ENCODE measurements at places on chromosomes 6 and 20.

DNA sequence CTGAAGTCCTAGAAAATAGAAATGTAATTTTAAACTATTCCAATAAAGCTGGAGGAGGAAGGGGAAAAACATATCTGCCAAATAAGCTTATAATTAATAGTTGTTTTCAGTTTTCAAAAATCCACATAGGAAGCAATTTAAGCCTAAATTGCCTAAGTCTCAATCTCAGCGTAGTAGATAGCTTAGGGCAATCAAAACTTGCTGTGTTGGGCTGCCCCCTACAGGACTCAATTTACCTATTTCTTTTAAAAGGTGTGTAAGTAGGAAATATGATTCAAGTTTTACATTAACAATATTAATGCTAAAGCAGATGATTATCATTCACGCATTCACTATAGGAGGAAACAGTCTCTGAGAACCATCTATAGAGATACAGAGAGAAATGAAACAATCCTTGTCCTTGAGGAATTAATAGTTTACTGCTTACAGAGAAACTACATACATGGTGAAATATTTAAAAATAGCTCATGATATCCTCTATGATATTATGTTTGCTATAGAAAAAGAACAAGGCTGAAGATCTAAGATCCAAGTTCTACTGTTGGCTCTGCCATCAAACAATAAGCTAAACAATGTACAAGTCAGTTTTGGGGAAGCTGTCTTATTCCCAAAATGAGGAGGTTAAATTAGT is 102.1 kb downstream of the ATG5 start:
- no peak for DNase-seq

DNA sequence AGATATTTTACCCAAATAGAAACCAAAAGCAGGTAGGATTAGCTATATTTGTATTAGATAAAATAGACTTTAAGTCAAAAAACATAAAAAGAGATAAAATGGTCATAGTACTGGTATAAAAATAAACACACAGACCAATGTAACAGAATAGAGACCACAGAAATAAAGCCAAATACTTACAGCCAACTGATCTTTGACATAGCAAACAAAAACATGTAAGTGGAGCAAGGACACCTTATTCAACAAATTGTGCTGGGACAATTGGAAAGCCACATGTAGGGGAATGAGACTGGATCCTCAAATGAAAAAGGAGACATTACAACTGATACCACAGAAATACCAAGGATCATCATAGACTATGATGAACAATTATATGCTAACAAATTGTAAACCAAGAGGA is 94.5 kb upstream of the SIRPG start:
- DNase-seq, result no peak

- DNase-seq, result no peak
Measured at GRCh38 chr20:33209789-33210188, 7.4 kb upstream of the BPIFA3 start.

DNA sequence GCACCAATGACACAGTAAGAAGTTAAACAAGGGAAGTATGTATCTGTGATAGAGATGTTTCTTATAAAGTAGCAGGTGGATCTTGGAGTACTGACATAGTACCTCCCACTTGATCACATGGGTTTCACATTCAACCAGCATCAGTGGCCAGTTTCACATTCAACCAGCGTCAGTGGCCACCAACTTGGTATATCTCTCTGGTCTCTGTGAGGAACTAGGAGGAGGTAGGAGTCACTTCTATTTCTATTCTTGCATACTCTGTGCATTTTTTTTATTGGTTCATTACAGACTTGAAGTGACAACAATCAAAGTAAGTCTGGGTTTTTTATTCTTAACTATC is 200.3 kb upstream of the SIM1 start:
- DNase-seq, result no peak

DNA sequence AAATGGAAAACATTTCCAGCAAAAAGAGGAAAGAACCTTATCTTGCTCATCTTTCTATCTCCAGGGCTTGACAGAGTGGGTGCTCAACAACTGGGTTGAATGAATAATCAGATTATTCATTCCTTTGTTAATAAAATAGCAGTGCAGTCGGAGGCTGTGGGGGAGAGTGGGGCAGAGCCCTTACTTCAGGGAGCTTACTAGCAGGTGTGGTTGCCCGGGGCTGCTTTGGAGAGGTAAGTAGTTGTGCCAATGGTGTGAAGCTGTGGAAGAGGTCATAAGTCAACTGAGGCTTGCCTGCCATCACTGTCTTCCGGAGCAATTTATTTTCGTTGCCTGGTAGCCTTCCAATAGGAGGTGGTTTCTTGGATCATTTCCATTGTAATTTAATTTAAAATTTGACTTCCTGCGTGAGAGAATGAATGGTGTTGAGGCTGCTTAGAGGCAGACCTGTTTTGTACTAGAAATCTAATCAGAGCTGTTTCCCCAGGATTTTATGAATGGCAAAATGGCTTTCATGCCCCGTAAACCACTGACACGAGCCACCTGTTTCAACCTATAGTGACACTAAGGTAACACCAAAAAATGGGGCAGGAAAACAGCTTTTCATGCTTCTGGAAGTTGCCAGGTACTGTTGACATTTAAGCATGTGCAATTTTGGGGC is 51.4 kb downstream of the ZDHHC14 start:
- no peak for DNase-seq

GRCh38 chr6:107408714-107409113 is 50.6 kb downstream of the PDSS2 start:
- DNase-seq, result no peak

DNA sequence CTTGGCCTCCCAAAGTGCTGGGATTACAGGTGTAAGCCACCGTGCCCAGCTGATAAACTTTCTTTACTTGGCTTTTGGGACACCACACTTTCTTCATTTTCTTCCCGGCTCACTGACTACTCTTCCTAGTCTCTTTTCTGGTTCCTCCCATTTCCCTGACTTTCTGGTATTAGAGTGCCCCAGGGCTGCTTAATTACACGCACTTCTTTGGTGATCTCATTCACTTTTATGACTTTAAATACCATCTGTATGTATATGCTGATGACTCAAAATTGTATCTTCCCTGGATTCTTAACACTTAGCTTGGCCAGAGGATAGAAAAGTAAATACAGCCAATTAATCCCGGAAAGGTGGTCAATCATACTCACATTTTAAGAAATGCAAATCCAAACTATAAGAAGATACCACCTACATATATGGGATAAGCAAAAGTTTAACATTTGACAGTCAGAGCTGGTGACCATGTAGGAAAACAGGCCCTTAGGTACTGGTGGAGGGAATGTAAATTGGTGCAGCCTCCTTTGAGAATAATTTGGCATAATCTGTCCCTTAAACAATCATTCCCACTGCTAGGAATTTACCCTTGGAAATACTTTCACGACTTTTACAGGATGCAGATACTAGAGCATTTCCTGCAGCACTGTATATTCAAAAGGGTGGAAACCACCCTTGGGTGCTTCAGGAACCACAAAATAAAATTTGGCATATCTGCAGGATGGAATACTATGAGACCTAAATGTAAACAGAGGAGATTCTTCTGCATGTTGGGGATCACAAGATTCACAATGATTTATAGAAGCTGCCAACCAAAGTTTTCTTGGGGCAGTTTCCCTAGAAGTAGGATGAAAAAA is 9.4 kb upstream of the NANP start:
- no peak for DNase-seq

DNA sequence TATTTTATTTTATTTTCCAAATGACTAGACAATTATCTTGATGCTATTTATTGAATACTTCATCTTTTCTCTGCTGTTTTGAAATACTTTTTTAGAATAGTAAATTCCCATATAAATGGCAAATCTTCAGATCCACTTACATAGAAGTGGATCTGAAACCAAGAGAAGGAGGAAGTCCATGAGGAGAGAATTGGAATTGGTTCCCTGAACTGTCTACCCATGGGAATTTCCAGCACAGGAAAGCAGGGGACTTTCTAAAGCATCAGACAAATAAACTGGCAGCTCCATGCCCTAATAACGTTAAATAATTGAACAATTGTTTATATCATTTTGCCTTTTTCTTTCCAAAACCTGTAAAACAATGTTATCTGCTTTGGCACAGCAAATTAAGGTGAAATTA is 47.1 kb upstream of the PNRC1 start:
- DNase-seq, result no peak

- no peak for DNase-seq
Measured at GRCh38 chr6:63014290-63014689, 197.0 kb upstream of the FKBP1C start.

DNA sequence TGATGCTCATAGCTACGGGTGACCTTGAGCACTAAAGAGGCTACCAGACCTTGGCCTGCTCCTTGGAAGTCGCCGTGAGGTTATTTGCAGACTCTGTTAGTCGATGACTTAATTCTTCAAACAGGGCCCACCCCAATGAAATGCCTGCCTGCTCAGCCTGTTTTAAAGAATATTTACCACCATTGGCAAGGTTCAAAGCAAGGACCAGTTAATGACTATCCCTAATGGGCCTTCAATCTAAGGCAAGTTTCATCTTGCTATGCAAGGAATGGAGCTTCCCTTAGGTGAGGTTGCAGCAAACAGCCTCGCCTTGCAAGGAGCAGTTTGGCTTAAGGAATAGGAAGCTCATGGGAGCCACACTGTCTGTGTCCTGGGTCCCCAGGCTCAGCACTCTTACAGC is 22.9 kb upstream of the SPO11 start:
- DNase-seq, result no peak

GRCh38 chr6:143271024-143271423 is 179.5 kb downstream of the ADAT2 start:
- DNase-seq, result no peak

DNA sequence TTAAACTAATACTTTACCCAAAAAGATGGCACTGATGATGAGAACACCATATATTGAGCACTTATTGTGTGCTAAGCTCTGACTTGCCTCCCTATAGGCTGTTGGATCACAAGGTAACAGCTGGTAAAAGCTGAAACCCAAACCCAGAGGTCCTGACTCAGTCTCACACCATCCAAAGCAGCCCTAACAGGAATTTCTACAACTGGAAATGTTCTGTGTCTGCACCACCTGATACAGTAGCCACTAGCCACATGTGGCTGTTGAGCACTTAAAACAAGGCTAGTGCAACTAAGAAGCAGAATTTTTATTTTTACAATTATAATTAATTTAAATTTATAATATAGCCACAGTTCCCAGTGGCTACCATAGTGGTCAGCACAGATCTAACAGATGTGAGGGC is 15.6 kb upstream of the MATN4 start:
- no peak for DNase-seq

- DNase-seq, result no peak
Measured at GRCh38 chr6:109434456-109434855, 6.0 kb downstream of the PPIL6 start.

DNA sequence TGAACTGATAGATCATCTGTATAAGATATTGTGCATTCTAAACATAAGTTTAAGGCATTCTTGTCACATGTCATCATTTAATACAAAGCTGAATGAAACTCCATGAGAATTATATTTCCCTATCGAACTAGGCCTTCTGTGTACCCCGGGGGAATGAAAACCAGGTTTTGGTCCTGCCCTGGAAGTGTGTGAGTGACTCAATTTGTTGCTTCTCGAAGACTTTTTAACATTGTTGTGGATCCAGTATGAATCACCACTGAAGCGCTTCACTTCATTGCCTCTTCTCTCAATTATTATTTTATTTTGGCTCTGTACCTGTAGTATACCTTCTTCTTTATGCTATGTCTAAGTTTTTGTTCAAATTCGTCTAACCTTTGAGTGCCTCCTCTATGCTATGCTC is 150.8 kb downstream of the GRIK2 start:
- no peak for DNase-seq

- DNase-seq, result no peak
Measured at GRCh38 chr6:4506792-4507191, 269.4 kb upstream of the CDYL start.

GRCh38 chr20:58864346-58864745 is 11.8 kb downstream of the GNAS start:
- DNase-seq, result no peak

DNA sequence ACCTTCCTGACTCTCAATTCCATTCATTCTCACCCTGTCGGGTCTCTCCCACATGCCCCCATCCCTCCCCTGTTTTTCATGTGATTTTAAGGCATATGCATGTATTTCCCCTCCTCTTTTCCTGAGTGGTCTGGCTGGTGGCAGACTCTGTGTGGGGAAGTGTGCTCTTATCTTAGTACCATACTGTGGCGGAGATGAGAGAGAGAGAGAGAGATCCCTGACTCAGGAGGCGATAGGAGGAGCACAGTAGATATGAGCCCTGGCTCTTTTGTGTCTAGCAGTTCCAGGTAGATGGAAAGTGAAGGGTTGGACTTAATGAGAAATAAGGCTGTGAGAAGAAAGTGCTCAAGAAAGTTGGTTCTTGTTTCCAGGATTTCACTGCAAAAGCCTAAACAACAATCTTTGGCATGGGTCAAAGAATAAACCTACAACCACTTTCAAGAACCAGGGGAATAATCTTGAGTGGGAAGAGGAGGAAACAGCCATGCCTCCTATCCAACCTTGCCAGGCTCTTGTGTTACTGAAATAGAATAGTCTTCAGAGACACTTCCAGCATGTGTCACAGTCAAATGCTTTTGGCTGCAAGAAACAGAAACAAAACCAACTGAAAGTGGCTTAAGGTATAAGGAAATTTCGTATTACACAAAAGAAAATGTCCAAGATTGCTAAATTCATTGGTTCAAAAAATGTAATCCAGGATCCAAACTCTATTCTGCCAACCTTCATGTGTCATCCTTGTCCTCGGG is 123.8 kb upstream of the MYLIP start:
- no peak for DNase-seq

GRCh38 chr6:132910759-132911158 is 96.4 kb downstream of the RPS12 start:
- no peak for DNase-seq

- no peak for DNase-seq
Measured at GRCh38 chr6:79042088-79042798, 35.8 kb downstream of the PHIP start.

DNA sequence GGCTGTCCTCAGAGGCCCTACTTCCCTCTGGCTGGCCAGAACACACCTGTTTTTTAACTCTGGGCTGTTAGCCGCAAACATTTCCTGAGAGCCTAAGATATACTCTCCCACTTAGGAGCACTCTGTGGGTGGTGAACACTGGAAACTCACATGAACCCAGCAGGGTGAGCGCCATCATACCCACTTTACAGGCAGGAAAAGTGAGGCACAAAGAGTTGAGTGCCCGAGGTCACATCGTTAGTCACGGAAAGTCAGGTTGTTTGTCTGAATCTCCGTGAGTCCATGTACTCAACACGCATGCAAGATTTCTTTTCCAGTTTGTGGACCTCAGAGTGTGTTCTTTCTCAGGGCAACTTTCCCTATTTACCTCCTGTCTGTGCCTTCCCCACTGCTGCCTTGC is 1.9 kb downstream of the BAK1 start:
- DNase-seq, result no peak

GRCh38 chr6:241336-241865 is 50.9 kb upstream of the DUSP22 start:
- no peak for DNase-seq

GRCh38 chr20:47465335-47466090 is 36.2 kb upstream of the NCOA3 start:
- DNase-seq, result no peak

GRCh38 chr6:41527721-41528408 is 18.3 kb upstream of the FOXP4 start:
- no peak for DNase-seq

DNA sequence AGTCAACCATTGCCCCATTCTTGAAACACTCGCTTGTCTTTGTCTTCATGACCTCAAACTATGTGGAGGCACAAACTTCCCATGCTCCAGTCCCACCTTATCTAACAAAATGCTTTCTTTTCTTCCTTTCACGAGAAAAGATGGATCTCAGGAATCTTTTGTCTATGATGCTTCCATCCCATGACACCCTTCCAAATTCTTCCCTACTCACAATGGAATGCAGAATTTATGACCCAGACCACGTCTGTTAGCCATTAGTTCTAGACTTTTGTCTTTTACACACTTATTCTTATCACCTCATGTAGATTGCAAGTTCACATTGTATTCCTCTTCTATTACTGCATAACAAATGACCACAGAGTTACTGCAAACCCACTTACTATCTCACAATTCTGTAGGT is 24.2 kb upstream of the LAMP5 start:
- DNase-seq, result no peak

Measured in cortex of kidney (tissue), 1 donor.